GM12892 (cell line): ENCODE measurements at places on chromosomes 5 and 9.

- no peak for DNase-seq
Observed at GRCh38 chr9:111236332-111236731, 93.7 kb downstream of the OR2K2 start.

GRCh38 chr5:160466116-160466515 is 44.5 kb downstream of the PTTG1 start:
- DNase-seq: no peak

DNA sequence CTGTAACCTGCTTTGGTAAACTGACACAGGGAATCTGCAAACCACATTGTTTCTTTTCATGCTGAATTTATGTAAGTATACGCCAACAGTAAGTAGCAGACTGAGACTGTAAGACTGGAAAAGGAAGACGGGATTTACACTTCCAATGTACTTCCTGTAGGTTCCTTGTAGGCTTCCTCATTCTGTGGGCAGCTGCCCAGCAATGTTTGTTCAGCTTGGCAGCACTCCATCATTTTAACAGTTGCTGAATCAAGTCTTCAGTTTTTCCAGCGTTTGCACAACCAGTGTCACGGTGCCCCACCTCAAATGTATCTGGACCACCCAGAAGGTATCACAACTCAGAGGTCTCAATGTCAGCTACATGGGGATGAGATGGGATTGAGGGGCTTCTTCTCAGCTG is 232.6 kb downstream of the PRDM9 start:
- DNase-seq: no peak

- no peak for DNase-seq
Observed at GRCh38 chr5:164253764-164254163, 748.3 kb downstream of the MAT2B start.

DNA sequence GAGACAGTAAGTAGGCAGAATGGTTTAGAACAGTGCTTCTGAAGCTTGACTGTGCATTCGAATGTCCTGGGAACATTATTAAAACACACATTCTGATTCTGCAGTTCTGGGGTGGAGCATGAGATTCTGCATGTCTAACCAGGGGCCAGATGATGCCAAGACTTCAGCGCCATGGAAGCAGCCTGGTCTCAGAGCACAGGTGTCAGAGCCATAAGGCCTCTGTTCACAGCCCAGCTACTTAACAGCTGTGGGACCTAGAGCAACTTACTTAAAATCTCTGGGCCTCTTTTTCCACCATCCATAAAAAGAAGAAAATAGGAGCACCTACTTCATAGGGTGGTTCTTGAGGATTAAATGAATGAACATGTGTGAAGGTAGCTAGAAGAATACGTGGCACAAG is 84.0 kb downstream of the GNAQ start:
- DNase-seq: no peak
